Activated CD8-positive, alpha-beta memory T cell treated with anti-CD3 and anti-CD28 coated beads, Interleukin-2, amount 50 U/mL, for 4 hours (primary cell): ENCODE measurements at places on chromosomes 7 and 10.

- no peak for DNase-seq
These were observed 11.5 kb downstream of the ABCB4 start for GRCh38 chr7:87463982-87464381.

- no peak for DNase-seq
These were observed 144.8 kb upstream of the KLF14 start for GRCh38 chr7:130878785-130879184.

- no peak for DNase-seq
These were observed 39.9 kb downstream of the KIF20B start for GRCh38 chr10:89741126-89741762.

DNA sequence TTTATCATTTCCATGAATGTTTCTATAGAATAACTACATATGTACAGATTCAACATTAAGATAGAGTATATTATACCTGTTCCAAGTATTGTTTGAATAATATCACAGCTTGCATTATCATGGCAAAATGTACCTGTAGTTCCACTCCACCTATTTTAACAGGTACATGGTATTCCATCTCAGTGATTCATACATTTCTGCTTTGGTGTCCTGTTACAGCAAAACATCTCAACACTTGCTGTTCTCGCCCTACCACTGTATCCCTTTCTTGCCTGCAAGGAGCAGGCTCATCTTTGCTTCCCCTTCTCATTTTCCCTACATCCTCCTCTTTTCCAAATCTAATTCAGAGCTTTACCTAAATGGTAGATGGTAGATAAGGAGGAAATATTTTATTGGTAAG is 27.1 kb upstream of the SGCE start:
- DNase-seq: no peak

GRCh38 chr10:17617031-17617911 is at the start of gene HACD1:
Gene HACD1, minus strand, starts transcription at chr10:17617374. Its CDS starts 35 bp downstream, at chr10:17617339.
- peak; percentile 53 for DNase-seq

GRCh38 chr10:78727728-78728127 is 341.0 kb upstream of the ZMIZ1 start:
- no peak for DNase-seq

GRCh38 chr7:44184206-44184872 is 4.9 kb downstream of the GCK start:
- DNase-seq: no peak

DNA sequence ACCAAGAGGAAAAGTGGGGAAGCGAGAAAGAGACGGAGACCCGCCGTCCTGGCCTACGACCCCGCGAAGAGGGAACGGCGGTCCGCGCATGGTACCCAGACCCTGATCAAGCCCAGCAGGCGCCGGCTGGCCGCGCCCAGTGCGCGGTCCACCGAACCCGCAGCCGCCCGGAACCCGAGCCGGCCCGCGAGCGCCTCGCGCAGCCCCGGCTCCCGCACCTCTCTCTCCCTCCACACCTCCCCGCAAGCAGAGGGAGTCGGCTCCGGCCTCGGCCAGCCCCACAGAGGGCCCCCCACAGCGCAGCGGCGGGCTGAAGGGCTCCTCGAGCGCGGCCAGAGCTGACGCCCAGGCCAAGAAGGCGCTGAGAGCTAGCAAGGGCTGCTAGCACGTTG is 164.7 kb downstream of the AGMO start:
- no peak for DNase-seq

DNA sequence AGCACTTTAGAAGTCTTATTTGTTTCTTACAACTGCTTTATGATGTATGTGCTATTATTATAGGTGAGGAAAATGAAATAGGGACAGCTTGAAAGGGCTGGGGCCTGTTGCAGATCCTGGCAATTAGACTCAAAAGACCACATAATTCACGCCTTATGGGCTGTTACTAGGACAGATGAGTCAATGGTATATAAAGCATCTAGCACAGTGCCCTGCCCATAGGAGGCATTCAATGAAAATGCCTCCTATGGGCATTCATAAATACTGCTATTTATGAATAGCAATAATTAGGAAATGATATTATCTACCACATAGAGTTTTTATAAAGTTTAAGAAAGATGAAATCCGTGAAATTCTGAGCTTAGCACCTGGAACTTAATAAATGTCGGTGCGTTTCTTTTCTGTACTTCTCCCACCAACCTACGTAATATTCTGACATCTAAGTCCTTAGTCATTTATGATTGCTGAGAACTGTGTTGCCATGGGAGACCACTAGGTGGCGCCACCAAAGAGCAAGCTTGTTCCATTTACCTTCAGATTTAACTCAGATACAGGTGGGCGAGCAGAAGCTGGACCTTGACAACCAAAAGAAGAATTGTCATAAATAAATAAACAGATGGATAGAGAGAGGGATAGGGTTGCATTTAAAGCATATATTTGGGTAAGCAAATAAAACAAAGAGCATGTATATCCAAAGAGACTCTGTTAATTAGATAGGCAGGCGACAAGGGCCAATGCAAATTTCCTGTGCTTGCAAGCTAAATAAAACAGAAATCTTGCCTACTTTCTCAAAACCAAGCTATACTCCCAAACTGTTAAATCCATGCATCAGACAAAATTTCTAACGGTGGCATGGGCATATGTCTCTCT is 699.9 kb downstream of the INHBA start:
- DNase-seq: no peak

- DNase-seq: peak; percentile 30
These were observed 431.8 kb upstream of the MGMT start for GRCh38 chr10:129035052-129035827.

GRCh38 chr10:88332503-88333247 is 250.4 kb downstream of the RNLS start:
- DNase-seq: no peak

- DNase-seq: no peak
These were observed 16.0 kb downstream of the DENND2A start for GRCh38 chr7:140624392-140625191.

- DNase-seq: no peak
These were observed 3.7 kb upstream of the CDHR1 start for GRCh38 chr10:84190621-84191020.

GRCh38 chr7:32774541-32774951 is 117.0 kb downstream of the KBTBD2 start:
- DNase-seq: no peak

- DNase-seq: no peak
These were observed 59.7 kb downstream of the LCOR start for GRCh38 chr10:96891840-96892239.

GRCh38 chr10:5737352-5737751 is 52.7 kb downstream of the TASOR2 start:
- DNase-seq: no peak

GRCh38 chr7:48301201-48301600 is 129.9 kb downstream of the ABCA13 start:
- no peak for DNase-seq

- no peak for DNase-seq
These were observed 28.5 kb downstream of the GSDME start for GRCh38 chr7:24728503-24729364.

GRCh38 chr10:71230656-71231025 is 18.3 kb downstream of the UNC5B start:
- DNase-seq: no peak

GRCh38 chr7:150377635-150378034 is 1.5 kb upstream of the ZNF775 start:
- no peak for DNase-seq

- DNase-seq: no peak
These were observed 163.2 kb upstream of the GPR26 start for GRCh38 chr10:123502983-123503382.

- DNase-seq: no peak
These were observed 119.5 kb downstream of the MTPAP start for GRCh38 chr10:30229536-30229935.
